ENCODE measurements at places on chromosomes 7 and 10.

GRCh38 chr7:42080841-42081586 lies 156.0 kb downstream of the GLI3 start:
- no peak for DNase-seq

DNA sequence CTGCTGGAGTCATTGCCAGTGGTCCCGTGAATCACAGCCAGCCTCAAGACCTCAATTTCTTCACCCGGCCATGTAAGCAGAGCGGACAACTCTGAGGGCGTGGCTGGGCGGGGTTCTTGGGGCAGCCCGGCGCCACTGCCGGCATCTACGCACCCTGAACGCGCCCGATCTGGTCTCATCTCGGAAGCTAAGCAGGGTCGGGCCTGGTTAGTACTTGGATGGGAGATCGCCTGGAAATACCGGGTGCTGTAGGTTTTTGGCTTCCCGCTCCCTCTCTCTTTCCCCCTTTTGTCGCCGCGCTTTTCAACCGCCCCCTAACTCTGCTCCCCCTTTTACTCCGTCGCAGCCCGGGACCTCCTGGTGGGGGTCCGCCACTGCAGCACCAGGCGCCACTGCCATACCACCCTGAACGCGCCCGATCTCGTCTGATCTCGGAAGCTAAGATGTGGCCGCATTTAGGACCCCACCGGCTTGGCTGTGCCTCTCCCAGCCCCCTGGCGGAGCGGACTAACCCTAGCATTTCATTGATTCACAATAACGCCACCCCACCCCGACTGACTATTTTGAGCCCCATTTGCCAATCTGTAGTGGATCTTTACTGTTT lies 25.3 kb downstream of the GARIN1A start:
- DNase-seq = peak; percentile 18

GRCh38 chr7:1225441-1226185 lies 7.1 kb upstream of the UNCX start:
- DNase-seq = no peak

DNA sequence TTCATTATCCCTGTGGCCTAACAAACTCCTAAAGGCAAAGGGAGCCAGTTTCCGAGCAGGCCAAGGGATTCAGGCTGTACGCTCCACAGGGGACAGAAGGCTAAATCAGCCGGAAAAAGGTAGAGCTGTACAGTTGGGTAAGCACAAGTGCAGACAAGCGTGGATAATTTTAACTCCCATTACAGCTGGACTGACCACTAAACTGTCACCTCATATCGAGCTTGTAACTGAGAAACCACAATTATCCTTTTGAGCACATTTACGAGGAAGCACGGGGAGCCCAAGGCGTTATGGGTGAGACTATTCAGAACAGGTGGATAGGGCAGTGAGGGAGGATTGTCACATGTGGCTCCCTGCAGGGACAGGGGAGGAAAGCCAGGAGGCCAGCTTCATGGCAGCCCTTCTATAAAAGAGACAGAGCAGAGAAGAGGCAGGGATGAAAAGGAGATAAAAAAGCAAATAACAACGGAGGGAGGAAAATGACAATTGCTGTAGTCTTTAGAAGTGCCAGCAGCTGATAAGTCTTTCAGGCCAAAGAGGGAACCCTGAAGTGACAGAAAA lies 288.0 kb downstream of the FGFR2 start:
- DNase-seq = no peak

DNA sequence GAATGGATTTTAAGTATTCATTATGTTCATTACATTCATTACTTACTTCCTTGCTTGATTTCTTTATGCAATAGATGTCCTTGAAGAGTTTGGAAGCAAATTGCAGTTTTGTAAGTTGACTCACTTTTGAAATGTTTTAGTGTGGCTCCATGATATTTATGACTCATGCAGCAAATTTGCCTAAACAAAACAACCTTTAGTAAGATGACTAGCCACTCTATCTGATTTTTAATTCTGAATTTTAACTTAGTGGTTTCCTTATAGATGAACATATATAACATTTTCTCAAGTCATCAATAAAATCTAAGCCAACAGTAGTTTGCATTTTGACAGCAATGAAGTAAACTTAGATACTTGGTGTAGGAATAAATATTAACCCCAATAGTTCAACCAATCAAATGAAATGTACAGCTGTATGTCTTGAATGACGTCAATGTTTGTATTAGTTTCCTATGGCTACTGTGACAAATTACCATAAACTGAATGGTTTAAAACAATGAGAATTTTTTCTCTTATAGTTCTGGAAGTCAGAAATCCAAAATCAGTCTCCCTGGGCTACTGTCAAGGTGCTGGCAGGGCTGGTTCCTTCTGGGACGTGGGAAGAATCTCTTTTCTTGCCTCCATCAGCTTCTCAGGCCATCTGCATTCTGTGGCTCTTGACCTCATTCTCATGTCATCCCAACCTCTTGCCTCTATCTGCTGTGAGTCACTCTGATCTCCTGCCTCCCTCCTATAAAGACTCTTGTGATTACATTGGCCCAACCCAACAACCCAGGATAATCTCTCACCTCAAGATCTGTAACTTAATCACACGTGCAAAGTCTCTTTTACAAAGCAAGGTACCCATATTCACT lies 73.4 kb downstream of the AHR start:
- DNase-seq = no peak

DNA sequence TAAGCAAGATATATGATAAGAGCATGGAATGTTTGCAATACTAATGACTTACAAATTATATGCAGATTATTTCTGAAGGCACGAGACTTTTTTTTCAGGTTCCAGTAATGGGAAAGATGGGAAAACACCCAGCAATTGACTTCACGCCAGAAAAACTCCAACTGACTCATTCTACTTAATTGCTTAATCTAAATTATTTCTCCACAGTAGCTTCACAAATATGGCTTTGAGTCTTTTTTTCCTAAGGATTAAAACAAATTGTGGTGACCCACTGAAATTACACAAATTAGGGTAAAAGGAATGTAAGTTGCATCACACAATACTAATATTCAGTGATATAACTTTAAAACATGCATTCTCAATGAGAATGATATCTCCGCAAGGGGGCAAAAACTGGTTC lies 138.7 kb downstream of the GNAI1 start:
- DNase-seq = no peak
